ENCODE measurements at places on chromosomes 11 and 22. TPM values are rescaled to one million over a fixed set of nuclear protein-coding genes. Genes with fewer than 3 reads are reported as not detected.

DNA sequence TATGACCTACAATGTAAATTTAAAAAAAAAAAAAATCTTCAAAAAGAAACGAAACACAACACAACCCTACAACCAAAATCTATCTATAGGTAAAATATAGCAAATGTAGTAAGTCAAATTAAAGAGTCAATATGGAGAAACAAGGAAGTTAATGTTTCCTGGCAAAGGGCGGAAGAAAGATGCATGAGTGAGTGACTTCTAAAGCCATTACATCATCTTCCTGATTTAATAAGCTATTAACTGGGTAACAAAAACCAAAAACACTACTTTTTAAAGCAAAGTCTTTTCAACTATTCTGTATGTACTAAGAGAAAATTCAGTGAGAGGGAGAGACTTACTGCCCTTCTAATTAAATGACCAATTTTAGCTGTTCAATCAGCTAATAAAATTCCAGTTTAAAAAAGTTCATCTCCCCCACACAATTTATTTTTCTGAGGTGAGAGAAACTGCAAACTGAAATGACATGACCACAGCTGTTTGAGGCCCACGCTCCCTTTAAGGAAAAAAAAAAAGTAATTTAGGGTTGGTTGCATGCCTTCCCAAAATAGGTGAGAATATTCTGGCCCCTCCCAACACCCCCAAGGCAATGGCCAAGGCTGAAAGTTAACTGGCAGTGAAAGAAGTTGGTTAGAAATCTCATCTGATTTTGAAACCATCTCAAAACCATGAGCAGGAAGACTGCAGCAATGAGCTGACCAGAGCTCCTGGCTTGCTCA lies 5.9 kb downstream of the SF1 start:
- no peaks in the 10 kb centered on the region for H3K27me3 ChIP-seq
- peak overlapping the region; percentile 5 for H3K4me3 ChIP-seq
- H3K4me1 ChIP-seq = peaks cover 93% of the 10 kb centered on the region
- peaks cover 99% of the 10 kb centered on the region for H3K36me3 ChIP-seq

DNA sequence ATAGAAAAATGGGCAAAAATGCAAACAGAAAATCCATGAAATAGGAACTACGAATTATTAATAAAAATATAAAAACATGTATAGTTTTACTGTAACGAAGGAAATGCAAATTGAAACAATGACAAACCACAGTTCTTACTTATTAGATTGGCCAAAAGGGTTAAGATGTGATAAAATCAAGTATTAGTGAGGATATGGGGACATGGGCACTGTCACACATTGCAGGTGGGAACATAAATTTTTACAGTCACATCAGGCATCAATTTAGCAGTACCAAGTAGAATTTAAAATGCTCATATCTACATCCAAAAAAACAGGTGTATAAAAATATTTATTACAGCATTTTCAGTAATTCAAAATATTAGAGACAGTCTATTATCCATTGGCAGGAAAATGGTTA lies 353.2 kb upstream of the API5 start:
- no peaks in the 10 kb centered on the region for H3K27me3 ChIP-seq
- H3K4me1 ChIP-seq = no peaks in the 10 kb centered on the region
- H3K36me3 ChIP-seq = no peaks in the 10 kb centered on the region
- no peak for DNase-seq
- no peak overlapping the region for H3K4me3 ChIP-seq
- H3K27ac ChIP-seq = no peak overlapping the region

GRCh38 chr11:15434529-15434928 lies 319.8 kb downstream of the INSC start:
- no peaks in the 10 kb centered on the region for H3K4me1 ChIP-seq
- no peak for DNase-seq
- H3K27me3 ChIP-seq = no peaks in the 10 kb centered on the region
- H3K36me3 ChIP-seq = no peaks in the 10 kb centered on the region
- H3K4me3 ChIP-seq = no peak overlapping the region

GRCh38 chr11:14350215-14350614 lies 8.8 kb downstream of the RRAS2 start:
- peaks cover 59% of the 10 kb centered on the region for H3K36me3 ChIP-seq
- DNase-seq = no peak
- no peaks in the 10 kb centered on the region for H3K27me3 ChIP-seq
- peaks cover 35% of the 10 kb centered on the region for H3K4me1 ChIP-seq
- no peak overlapping the region for H3K4me3 ChIP-seq
- no peak overlapping the region for H3K27ac ChIP-seq

- H3K27me3 ChIP-seq = no peaks in the 10 kb centered on the region
- H3K4me3 ChIP-seq = no peak overlapping the region
- no peak overlapping the region for H3K27ac ChIP-seq
- no peaks in the 10 kb centered on the region for H3K4me1 ChIP-seq
These were observed 161.6 kb downstream of the NAV2 start for GRCh38 chr11:19874266-19874665.

GRCh38 chr22:38201711-38202436 lies at the start of gene MAFF:
Gene MAFF (plus strand): TSS chr22:38201994. CDS start chr22:38213854, 11,860 bp downstream.
- no peaks in the 10 kb centered on the region for H3K27me3 ChIP-seq
- DNase-seq = peak; percentile 94
- peak within 1 kb of the TSS; percentile 89 for H3K4me3 ChIP-seq
- peak within 1 kb of the TSS; percentile 98 for H3K27ac ChIP-seq
- H3K36me3 ChIP-seq = peaks cover 7% of the 10 kb centered on the region

GRCh38 chr11:117972629-117973502 lies 13.3 kb upstream of the IL10RA start:
- H3K27me3 ChIP-seq = no peaks in the 10 kb centered on the region
- H3K27ac ChIP-seq = peak overlapping the region; percentile 2
- no peak overlapping the region for H3K4me3 ChIP-seq
- H3K4me1 ChIP-seq = peaks cover 78% of the 10 kb centered on the region

GRCh38 chr11:45906965-45907611 lies at the start of gene FREY1:
Gene FREY1 (minus strand): TSS chr11:45907271. CDS start chr11:45907245, 26 bp downstream.
- H3K27me3 ChIP-seq = no peaks in the 10 kb centered on the region
- DNase-seq = no peak
- H3K27ac ChIP-seq = no peak within 1 kb of the TSS
- no peak within 1 kb of the TSS for H3K4me3 ChIP-seq
- peaks cover 9% of the 10 kb centered on the region for H3K36me3 ChIP-seq

- no peaks in the 10 kb centered on the region for H3K27me3 ChIP-seq
- no peak overlapping the region for H3K4me3 ChIP-seq
- peaks cover 43% of the 10 kb centered on the region for H3K4me1 ChIP-seq
- no peak for DNase-seq
- no peaks in the 10 kb centered on the region for H3K36me3 ChIP-seq
These were observed 8.9 kb upstream of the UCP2 start for GRCh38 chr11:73991471-73992006.

Gene LIF
- 94.8 TPM for total RNA-seq

Gene NPAS4
- 0.20 TPM for total RNA-seq

Gene MYRF
- total RNA-seq = 4.9 TPM

Gene NLRP14
- not detected for total RNA-seq

Gene BAIAP2L2
- 0.63 TPM for total RNA-seq

Gene TIGD3
- total RNA-seq = 0.58 TPM

Gene ANKK1
- not detected for total RNA-seq

Gene SLC25A18
- not detected for total RNA-seq

Gene PLAAT3
- 13.1 TPM for total RNA-seq
